ENCODE measurements at places on chromosomes 7 and 10.

DNA sequence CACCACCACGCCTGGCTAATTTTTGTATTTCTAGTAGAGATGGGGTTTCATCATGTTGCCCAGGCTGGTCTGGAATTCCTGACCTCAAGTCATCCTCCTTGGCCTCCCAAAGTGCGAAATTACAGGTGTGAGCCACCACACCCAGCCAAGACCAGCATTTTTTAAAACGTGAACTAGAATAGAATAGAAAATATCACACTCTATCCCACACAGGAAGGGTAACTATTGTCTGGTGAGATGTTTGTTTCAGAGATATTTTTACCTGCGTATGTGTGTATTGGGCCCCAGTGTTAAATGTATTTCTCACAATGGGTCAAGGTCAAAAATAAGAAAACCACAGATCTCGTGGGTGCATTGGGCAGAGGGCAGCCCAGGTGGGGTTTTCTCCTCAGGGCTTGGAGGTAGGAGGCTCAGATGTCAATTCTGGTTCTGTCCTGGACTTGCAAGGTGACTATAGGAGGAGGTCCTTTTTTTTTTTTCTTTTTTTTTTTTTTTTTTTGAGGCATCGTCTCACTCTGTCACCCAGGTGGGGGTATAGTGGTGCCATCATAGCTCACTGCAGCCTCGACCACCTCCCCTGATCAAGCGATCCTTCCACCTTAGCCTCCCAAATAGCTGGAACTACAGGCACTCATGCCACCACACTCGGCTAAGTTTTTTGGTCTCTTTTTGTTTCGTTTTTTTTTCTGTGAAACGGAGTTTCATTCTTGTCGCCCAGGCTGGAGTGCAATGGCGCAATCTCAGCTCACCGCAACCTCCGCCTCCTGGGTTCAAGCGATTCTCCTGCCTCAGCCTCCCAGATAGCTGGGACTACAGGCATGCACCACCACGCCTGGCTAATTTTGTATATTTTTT is 19.0 kb downstream of the SH2B2 start:
- no peak for DNase-seq

GRCh38 chr7:44512736-44513135 is 22.3 kb upstream of the NUDCD3 start:
- DNase-seq = no peak

- no peak for DNase-seq
Measured at GRCh38 chr7:90756366-90756765, 160.2 kb downstream of the CDK14 start.

GRCh38 chr10:42988517-42989395 is 88.1 kb upstream of the RET start:
- DNase-seq = no peak

DNA sequence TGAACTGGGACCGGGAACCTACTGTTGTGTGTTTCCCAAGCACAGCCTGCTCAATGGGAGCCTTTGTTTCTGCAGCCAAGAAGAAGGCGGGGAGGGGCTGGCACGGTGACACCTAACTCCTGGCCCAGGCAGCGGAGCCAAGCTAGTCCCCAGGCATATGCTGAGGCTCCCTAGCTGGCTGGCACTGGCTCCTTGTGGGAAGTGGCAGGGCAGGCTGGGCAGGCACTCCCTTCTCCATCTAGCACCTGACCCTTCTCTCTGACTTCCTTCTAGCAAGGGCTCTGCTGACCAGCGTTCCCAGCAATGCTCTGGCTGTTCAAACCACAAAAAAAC is 325.0 kb downstream of the PLXNA4 start:
- no peak for DNase-seq

DNA sequence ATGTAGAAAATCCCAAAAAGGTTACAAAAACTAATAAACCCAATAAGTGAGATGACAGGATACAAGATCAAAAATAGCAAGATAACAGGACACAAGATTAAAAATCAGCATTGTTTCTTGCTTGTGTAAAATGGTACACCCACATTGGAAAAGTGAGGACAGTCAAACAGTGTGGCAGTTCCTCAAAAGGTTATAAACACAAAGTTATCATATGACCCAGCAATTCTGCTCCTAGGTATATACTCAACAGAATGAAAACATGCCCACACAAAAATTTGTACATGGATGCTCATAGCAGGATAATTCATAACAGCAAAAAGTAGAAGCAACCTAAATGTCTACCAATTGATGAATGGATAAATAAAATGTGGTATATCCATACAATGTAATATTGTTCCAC is 105.8 kb downstream of the ARMH3 start:
- no peak for DNase-seq

GRCh38 chr7:8035192-8035591 is 66.6 kb downstream of the GLCCI1 start:
- no peak for DNase-seq

GRCh38 chr7:113094517-113095249 is 8.1 kb upstream of the GPR85 start:
- no peak for DNase-seq

DNA sequence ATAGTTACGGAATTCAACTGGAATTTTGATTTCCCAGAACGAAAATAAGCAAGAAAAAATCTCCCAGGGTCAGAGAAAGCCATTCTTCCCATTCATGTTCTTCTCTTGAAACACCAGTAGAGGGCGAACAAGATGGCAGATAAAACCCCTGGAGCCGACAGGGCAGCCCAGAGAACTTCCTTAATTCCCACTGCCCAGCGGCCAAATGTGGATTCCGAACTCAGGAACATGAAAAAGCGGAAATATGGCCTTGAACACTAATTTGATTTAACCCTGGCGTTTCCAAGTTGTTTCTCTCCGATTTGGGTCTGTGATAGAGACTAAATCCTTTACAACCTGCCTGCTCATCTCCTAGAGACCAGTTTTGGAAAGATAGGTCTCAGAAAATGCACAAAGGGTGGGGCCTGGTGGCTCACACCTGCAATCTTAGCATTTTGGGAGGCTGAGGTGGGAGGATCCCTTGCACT is 100.7 kb upstream of the WAC start:
- peak; percentile 35 for DNase-seq

DNA sequence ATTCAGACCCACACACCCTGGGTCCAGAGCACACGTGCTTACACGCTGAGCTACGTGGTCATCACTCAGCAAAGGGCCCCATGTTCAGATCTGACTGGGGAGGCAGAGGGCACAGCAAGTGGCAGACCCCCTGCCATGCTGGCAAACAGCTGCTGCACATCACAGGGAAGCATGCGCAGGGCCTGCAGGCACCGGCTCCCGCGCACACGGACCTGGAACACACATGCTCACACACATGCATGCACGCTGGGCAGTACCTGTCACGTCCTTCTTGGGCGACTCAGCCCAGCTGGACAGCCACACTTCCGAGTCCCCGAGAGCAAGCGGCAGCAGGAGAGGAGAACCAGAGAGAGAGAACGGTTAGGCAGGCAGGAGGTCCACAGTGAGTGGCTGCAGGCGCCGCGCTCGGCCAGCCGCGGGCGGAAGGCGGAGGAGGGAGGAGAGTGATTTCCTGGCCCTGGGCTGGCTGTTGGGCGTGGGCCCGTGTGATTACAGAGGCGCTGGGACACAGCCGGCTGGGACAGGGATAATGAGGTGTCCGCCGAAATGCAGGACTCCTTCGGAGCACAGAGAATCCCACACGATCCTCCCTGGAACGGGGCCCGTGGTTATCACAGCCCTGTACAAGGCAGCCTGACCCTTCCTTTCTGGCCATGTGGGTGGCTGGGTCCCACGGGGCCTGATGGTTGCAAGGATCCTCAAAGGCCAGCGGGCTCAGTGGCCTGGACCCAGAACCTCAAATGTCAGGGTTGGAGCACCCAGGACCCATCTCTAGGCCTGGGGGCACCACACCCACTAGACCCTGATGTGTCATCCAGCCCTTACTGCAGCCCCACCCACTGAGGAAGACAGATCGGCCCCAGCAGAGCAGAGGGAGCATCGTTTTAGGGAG is 175.1 kb downstream of the NEURL1 start:
- DNase-seq = no peak

DNA sequence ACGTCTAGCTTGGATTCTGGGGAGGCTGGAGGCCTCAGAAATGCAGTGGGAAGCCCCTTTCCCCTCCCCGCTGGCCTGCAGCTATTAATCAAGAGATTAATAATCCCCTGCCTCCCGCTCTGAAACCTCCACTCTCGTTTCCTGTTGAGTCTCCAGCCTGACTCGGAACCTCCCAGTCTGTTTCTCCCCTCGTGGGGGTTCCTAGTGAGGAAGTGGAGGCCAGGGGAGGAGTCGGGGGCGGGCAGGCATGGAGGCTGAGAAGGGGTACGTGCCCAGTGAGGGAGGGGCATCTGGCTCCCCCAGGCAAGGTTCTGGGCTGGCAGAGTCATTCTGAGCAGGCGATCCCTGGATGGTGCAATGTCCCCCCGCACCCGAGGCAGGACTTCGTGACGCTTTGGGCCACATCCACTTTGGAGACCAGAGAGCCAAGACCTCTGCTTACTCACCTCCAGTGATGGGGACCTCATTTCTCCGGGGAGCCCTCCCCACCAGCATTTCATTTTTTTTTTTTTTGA is 73.6 kb downstream of the COL26A1 start:
- DNase-seq = no peak

All from iPS DF 6.9 (cell line).